Right ventricle myocardium superior (tissue), 1 donor: ENCODE measurements at places on chromosomes 11 and 22. TPM values are rescaled to one million over a fixed set of nuclear protein-coding genes. Genes with fewer than 3 reads are reported as not detected.
A peak's percentile ranks its signal among the peaks of the same experiment; 100 is the strongest.

DNA sequence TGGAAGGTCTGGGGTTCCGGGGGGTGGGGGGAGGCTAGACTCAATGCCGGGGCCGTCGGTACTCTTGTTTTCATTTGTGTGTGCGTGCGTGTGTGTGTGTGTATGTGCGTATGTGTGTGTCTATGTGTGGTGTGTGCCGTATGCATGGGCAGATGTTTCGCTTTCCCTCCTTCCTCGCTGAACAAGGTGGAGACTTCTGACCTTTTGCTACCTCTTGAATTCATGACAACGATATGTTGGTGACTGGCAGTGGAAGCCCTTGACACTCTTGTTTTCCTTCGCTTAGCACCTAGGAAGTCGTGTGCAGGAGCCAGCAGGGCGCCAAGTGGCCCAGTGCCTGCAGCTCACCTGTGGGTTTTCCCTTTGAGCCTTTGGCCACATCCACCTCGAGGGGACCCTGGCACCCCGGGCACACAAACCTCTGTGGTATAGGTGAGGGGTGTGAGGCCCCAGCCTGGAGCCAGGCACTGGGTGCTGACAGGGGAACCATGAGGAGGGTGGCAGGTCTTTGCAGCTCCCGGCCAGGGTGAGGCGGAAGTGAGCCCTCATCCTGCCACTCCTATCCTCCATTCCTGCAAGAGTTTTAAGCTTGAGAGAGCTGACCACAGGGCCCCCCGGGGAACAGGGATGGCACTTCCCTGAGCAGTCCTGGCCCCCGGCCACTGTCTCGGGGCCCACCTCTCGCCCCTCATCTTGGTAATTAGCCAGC is 19.3 kb upstream of the TMEM191C start:
- peak; percentile 27 for DNase-seq

GRCh38 chr22:37627545-37627944 is 11.9 kb upstream of the SH3BP1 start:
- DNase-seq = peak; percentile 67

DNA sequence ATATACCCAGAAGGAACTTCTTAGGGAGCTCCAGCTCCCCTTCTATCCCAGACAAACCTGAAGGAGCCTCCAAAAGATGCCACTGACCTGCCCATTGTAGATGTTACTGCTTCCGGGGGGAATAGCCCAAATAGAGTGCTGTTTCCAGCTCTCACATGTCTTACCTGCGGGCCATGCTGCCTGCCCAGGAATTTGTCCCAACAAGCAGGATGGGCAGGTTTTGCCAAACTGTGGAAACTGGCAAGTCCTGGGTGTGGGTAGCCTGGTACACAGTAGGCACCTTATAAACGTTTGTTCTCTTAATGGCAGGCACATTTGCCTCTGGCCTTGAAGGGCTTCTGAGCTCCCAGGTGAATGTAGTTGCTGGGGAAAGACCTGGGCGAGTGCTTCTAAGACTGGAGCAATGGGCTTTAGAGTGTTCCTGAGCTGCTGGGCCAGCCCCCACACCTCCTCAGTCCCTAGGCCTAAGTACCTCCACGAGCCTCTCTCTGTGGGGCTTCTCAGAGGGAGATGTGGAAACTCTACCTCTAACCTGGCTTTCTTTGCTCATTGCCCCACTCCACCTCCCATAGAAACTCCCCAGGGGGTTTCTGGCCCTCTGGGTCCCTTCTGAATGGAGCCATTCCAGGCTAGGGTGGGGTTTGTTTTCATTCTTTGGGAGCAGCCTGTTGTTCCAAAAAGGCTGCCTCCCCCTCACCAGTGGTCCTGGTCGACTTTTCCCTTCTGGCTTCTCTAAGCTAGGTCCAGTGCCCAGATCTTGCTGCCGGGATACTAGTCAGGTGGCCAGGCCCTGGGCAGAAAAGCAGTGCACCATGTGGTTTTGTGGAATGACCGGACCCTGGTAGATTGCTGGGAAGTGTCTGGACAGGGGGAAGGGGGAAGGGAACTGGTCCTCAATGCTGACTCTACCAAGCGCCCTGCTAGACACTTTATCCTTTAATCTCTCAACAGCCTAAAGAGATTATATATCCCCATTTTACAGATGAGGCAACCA is 37.2 kb downstream of the LIMK2 start:
- no peak for DNase-seq

- DNase-seq = no peak
These were observed 92.0 kb downstream of the JRKL start for GRCh38 chr11:96481771-96482170.

DNA sequence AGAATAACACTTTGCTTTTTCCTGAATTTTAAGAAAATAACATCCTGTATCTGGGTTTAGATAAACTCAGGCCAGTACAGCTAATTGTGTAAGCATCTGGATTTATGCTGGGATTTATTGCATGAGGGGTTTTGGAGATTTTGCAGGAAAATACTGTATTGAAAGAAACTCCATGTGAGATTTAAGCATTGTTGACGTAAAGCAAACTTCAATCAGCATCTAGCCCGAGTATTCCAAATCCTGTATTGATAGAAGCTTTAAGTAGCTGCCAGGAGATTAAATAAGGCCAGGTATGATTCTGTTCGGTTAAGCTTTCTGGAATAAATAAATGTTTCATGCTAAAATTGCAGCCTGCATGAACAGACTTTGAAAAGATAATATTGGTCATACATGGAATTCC is 36.3 kb upstream of the LYVE1 start:
- no peak for DNase-seq

DNA sequence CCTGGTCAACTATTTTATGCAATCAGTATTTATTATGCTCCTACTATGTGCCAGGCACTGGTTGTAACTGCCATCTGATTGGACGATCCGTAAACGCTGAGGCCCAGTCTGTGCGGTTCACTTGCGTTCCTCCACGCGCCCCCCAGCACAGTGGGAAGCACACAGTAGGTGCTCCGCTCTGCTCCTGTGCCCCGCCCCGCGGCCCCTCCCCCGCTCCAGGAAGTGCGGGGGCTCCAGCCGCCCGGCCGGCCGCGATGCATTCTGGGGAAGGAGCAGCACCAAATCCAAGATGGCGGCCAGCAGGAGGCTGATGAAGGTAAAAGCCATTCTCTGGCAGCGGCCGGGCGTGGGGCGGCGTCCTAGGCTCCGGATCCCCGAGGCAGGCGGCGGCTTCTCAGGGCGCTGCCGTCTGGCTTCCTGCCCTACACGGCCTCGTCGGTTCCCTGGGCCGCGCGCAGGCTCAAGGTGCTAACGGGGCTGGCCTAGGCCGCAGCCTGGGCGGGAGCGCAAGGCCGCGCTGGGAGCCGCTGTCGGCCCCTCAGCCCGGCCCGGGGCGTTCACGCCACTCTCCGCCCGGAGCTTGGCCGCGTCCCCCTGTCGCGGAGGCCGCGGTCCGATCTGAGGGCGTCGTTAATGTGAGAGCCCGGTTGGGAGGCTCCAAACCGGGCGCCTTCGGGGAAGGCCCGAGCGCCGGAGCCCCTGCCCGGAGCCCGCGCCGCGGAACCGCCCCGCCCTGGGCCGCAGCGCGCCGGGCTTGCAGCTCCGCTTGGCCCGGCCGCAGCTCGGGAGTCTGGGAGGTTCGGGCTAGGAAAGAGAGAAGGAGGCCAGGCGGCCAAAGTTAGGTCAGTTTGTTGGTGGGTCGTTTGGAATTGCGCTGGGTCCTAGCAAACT is at the start of gene UBE2L3:
UBE2L3 (plus strand) TSS at position 259 of the 891 bp plus-strand sequence; CDS start at position 290, 31 bp downstream.
- peak; percentile 91 for DNase-seq

DNA sequence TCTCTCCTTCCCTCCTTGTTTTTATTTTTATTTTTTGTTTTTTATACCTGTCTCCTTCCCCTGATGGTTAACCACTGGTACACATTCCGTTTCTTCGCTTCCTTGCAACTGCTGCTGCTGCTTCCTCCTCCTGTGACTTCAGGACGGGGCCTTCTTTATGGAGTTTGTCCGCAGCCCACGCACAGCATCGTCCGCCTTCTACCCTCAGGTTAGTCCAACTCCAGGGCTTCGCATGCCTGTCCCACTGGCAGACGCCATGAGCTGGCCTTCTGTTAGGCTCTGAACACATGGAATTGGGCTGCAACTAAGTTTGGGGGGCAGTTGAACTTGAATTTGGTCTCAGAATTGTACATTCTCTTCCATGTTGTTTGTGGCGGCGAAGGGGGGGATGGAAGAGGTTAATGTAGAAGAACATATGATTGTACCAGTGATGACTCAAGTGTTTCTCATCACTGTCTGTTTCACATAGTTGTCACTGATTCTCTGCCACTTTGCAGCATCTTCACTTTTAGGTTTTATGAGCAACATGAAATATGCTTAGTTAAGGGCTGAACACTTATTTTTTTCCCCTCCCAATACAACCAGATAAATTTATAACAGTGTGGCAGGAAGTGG is 83.0 kb upstream of the YWHAH start:
- no peak for DNase-seq

DNA sequence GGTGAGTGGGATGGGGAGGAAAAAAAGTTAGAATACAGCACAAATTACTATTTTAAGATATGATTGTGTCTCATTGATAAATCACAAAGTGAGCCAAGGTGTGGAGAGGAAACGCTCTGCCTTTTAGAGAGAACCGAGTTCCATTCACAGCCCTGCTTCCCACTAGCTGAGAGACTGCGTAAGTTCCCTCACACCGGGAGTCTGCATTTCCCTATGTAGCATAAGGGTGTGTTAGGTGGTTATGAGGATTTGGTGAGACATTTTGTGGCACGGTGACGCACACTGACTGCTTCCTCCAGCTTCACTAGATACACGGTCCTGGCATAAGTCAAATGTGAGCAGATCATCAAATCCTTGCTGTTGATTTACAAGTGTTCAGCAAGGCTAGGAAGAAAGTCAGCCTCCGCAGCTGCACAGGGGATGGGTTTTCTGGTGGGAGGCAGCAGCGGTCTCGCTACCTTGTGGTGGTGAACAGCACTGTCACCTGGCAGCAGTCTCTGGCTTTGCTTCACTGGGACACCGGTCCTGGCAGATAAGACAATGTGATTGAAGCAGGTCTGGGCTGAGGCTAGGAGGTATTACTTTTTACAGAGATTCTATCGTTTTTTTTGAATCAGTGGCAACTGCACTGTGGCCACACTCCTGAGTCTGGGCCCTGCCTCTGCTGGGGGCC is 312.2 kb upstream of the B3GAT1 start:
- DNase-seq = no peak

DNA sequence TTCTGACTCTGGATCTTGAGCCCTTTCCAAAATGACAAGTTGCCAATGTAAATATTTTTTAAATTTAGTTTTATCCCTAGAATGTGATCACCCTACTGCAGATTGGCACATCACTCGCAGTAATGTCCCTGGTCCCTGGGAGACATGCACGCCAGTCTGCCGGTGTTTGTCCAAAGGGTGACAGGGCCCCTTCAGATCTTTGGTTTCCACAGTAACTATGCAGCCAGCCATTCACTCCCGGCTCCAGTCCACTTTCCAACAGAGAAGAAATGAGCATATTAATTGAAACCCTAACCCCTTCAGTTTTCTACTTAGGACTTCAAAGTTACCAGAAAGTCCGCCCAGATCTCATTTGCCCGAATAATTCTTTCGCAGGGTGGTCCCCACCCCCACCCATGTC is 25.8 kb upstream of the RASSF10 start:
- no peak for DNase-seq

DNA sequence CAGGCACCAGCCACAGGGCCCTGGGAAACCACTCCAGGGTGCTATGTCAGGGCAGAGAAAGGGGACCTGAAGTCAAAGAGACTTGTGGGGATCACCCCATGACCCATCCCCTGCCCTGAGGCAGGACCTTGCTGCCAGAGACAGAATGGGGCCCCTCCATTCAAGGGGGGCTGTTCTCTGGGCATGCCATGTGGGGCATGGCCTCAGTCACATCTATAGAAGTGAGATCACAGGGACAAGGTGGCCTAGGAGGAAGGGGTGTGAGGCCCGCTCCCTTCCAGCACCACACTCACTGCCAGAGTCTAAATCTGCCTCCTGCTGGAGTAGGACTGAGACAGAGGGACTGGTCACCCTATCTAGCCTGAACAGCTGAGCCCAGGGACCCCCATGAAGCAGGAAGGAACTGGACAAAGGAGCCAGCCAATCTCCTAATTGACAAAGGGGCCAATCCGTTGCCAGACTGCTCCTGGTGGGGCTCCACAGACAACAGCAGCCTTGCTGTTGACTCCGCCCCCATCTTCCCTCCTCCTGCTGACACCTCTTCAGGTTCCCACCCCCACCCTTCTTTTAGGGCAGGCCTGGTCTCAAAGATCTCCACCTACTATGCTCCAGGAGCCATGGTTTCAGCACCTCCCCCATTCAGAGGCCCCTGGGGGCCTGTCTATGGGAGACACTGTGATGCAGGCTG is 26.0 kb downstream of the NEAT1 start:
- DNase-seq = no peak

GRCh38 chr11:17740649-17741235 is 6.2 kb downstream of the KCNC1 start:
- no peak for DNase-seq

GRCh38 chr11:129373489-129373953 is 2.1 kb upstream of the BARX2 start:
- DNase-seq = no peak

Gene PPP6R2
- 40.4 TPM for total RNA-seq

Gene KCNJ11
- total RNA-seq = 27.7 TPM

Gene KRTAP5-11
- not detected for total RNA-seq

Gene KRTAP5-6
- total RNA-seq = not detected
